ENCODE measurements at places on chromosomes 13 and 19.

DNA sequence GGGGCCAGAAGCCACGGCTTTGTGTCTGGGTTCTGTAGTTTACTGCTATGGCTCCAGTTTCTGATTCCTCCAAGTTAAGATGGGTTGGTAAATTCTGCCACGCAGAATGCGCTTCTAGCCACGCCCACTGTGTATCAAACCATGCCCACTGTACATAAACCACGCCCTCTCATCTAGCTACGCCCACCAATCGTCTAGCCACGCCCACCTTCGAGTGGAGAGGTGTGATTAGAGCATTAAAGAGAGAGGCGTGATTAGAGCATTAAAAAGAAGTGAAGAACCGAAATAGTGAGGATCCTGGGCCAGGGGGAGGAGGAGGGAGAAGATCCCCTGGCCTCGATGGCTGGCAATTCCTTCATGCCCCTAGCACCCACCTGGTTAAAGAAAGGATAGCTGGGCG lies 43.7 kb upstream of the ADGRE5 start:
- H3K4me3 ChIP-seq, result no peak overlapping the region
- H3K36me3 ChIP-seq, result no peaks in the 10 kb centered on the region
- DNase-seq, result peak; percentile 70
- no peaks in the 10 kb centered on the region for H3K27me3 ChIP-seq

DNA sequence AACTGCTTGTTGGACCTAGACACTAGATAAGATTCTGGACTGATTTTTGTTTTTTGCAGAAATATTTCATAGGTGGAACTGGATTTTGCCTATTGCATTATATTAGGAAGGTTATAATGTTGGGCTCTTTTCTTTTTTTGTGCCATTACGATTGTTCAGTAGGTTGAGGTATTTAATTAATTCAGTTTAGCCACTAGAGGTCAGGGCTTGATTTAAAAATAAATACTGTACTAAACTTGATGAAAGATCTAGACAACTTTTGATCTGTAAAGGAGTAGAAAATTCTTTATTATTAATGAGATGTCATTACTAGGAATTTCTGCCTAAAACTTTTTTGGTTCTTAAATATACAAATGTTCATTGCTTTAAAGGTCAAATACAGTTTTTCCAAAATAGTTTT lies 15.2 kb upstream of the SUPT20H start:
- no peaks in the 10 kb centered on the region for H3K36me3 ChIP-seq
- DNase-seq, result peak; percentile 21
- no peak overlapping the region for H3K4me3 ChIP-seq
- no peak overlapping the region for H3K27ac ChIP-seq

GRCh38 chr19:39083983-39084731 lies at the start of gene ACP7:
TSS of gene ACP7 (plus strand) at chr19:39084368. CDS start at chr19:39085270, 902 bp downstream.
- no peak for DNase-seq
- H3K27me3 ChIP-seq, result peaks cover 26% of the 10 kb centered on the region
- H3K36me3 ChIP-seq, result no peaks in the 10 kb centered on the region

- H3K27me3 ChIP-seq, result no peaks in the 10 kb centered on the region
- H3K36me3 ChIP-seq, result no peaks in the 10 kb centered on the region
- no peak overlapping the region for H3K4me3 ChIP-seq
- peak; percentile 20 for DNase-seq
These were observed 345.8 kb downstream of the RBM26 start for GRCh38 chr13:79060216-79060615.

GRCh38 chr13:83878691-83879430 lies 3.4 kb downstream of the SLITRK1 start:
- no peak overlapping the region for H3K27ac ChIP-seq
- no peaks in the 10 kb centered on the region for H3K36me3 ChIP-seq
- DNase-seq, result no peak

DNA sequence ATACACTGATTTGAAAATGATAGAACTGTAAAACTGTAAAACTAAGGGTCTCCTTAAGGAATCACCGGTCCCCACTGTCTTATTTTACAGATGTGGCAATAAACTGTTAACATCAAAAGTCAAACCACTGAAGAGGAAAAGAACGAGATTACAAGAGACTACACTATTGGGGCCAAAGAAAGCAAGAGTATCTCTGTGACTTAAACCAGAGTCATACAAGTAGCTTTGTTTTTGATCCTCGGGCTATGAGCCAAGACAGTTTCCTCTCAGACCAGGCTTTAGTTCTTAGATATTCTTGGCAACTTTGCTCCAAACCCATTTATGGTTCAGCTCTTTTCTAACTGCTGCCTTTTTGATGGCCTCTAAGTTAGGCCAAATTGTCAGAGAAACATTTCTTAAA lies 113.8 kb downstream of the TBC1D4 start:
- H3K27me3 ChIP-seq, result no peaks in the 10 kb centered on the region
- no peak overlapping the region for H3K4me3 ChIP-seq
- no peak overlapping the region for H3K27ac ChIP-seq

All from mesendoderm (in vitro differentiated cells).